ENCODE measurements at places on chromosomes 12 and 14. TPM values are rescaled to one million over a fixed set of nuclear protein-coding genes. Genes with fewer than 3 reads are reported as not detected.

Gene KLRF2
- not detected for total RNA-seq

Gene VEZT
- total RNA-seq: 50.7 TPM

- H3K27ac ChIP-seq: no peak overlapping the region
- H3K4me1 ChIP-seq: no peaks in the 10 kb centered on the region
- DNase-seq: no peak
- no peaks in the 10 kb centered on the region for H3K27me3 ChIP-seq
- no peak overlapping the region for H3K4me3 ChIP-seq
- no peaks in the 10 kb centered on the region for H3K36me3 ChIP-seq
Measured at GRCh38 chr12:127640181-127640886, 626.6 kb upstream of the TMEM132C start.

DNA sequence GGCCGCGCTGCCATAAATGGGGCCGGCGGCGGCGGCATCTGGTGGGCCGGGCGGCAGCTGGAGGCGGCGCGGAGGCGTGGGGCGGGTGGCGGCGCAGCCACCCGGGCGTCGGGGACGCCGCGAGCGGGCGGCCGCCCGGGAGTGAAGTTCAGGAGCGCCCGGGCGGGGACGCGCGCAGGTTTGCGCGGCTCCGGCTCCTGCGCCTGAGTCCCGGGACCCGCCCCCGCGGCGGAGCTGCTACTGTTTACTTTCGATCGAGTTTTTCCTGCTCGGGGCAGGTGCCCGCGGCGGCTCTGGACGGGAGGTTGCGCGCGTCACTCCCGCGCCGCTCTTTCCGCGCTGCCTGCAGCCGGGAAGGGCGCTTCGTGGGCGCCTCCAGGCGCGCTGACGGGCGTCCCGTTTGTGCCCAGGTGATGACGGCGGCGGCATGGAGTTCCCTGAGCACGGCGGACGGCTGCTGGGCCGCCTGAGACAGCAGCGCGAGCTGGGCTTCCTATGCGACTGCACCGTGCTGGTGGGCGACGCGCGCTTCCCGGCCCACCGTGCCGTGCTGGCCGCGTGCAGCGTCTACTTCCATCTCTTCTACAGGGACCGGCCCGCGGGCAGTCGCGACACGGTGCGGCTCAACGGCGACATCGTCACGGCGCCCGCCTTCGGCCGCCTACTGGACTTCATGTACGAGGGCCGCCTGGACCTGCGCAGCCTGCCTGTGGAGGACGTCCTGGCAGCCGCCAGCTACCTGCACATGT is at the start of gene ZBTB42:
ZBTB42 (plus strand) TSS at position 331 of the 749 bp plus-strand sequence; CDS start at position 428, 97 bp downstream.
- no peaks in the 10 kb centered on the region for H3K27me3 ChIP-seq
- H3K36me3 ChIP-seq: no peaks in the 10 kb centered on the region
- H3K4me3 ChIP-seq: peak within 1 kb of the TSS; percentile 74
- H3K27ac ChIP-seq: no peak within 1 kb of the TSS
- DNase-seq: peak; percentile 76

- H3K4me3 ChIP-seq: no peak overlapping the region
- H3K4me1 ChIP-seq: no peaks in the 10 kb centered on the region
- no peaks in the 10 kb centered on the region for H3K27me3 ChIP-seq
- no peak overlapping the region for H3K27ac ChIP-seq
Measured at GRCh38 chr14:92492258-92492657, 21.3 kb upstream of the RIN3 start.

GRCh38 chr12:49133014-49133413 is 1.8 kb upstream of the TUBA1B start:
- peaks cover 7% of the 10 kb centered on the region for H3K27me3 ChIP-seq
- H3K27ac ChIP-seq: peak overlapping the region; percentile 89
- peaks cover 37% of the 10 kb centered on the region for H3K4me1 ChIP-seq
- no peak for DNase-seq
- H3K4me3 ChIP-seq: peak overlapping the region; percentile 86

DNA sequence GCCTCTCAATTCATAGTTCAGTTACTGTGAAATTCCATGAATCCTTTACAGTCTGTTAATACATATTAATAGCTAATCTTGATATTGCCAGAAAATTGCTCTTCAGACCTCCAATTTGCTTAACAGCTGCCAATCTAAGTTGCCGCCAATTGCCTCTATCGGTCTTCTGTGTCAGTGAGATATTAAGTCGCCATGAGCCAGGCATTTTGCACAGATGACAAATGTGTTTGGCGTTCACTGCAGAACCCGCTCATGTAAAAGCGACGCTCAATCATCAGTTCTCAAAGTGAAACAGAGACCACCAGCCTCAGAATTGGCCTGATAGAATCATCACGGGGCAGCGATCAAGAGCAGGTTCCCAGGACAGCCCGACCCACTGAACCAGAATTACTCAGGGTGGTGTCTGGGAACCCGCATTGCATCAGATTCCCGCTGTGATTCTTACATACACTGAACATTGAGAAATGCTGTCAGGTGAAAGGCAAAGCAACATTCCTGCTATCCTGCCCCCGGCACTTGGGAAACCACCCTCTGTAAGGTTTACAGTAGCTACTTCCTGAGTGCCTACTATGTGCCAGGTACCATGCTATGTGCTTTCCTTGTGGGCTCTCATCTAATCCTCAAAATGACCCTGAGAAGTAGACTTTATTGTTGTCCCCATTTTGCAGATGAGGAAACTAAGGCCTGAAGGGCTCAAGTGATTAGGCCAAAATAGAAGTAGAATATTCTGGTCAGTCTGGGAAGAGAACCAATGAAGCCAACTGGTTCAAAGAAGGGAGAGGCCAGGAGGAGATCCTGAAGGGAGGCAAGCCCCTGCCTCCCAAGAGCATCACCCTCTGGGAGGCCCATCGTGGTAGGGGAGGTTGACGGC is 216.4 kb downstream of the SLC41A2 start:
- peak overlapping the region; percentile 70 for H3K27ac ChIP-seq
- peaks cover 72% of the 10 kb centered on the region for H3K4me1 ChIP-seq
- no peaks in the 10 kb centered on the region for H3K27me3 ChIP-seq
- peaks cover 1% of the 10 kb centered on the region for H3K36me3 ChIP-seq
- DNase-seq: no peak
- no peak overlapping the region for H3K4me3 ChIP-seq

DNA sequence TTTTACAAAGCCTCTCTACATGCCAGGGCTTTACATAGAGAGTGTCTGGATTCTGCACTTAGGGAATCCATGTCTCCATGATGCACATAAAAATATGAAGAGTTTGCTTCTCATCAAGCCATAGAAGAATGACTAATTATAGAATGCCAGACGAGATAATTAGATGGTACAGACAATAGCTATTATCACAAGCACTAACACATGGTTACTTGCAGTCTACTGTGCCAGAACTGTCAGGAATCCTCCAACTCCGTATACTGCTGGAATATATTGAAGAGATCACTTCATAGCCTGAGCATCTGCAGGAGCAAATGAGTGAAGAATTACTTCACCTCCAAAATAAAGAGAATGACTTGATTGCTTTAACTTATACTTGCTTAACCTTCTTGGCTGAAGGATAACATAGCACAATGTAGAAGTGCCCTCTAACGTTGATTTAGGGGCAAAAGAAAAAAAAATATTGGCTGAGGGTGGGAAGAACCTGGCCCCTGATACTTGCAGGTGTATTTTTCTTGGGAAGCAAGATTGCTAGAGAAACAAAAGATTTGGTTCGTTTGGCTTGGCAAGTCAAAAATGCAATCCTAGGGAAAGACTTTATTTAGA is 272.8 kb upstream of the FAR2 start:
- no peak for DNase-seq
- no peaks in the 10 kb centered on the region for H3K27me3 ChIP-seq
- no peaks in the 10 kb centered on the region for H3K4me1 ChIP-seq

DNA sequence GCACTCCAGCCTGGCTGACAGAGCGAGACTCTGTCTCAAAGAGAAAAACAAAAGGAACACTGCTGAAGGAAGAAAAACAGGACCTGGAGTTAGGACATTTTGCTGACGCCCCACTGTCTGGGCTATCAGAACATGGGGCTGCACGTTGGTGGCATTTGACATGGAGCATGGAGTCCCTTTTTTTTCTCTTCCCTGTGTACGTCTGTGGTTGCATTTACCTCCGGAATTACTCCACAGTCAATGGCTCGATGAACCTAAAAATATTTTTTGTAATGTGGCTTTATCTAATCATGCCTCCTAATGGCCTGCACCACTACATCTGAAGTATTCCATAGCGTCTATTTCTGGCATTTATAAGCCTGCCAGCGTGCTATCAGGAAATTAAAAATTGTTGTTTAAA is 30.7 kb downstream of the TESC start:
- peaks cover 9% of the 10 kb centered on the region for H3K4me1 ChIP-seq
- no peaks in the 10 kb centered on the region for H3K27me3 ChIP-seq
- no peak for DNase-seq
- H3K4me3 ChIP-seq: no peak overlapping the region
- no peak overlapping the region for H3K27ac ChIP-seq

DNA sequence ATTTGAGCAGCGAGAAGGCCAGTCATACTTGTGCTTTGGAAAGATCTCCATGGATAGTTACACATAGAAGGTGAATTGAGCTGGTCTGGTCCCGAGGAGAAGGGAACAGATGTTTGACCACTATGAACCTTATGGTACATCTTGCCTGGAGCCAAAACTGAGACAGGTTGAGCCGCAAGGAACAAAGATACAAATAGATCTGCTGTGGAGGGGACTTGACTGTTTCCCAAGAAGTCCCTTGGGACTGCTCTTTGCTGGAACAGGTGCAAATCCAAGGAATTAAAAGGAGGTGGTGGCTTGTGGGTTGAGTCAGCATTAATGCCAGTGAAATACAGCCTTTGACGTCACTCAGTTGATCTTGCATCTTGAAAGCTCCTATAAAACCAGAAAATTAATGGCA is 68.8 kb upstream of the PRIMA1 start:
- no peak for DNase-seq
- no peaks in the 10 kb centered on the region for H3K36me3 ChIP-seq
- peaks cover 12% of the 10 kb centered on the region for H3K27me3 ChIP-seq
- no peak overlapping the region for H3K4me3 ChIP-seq

DNA sequence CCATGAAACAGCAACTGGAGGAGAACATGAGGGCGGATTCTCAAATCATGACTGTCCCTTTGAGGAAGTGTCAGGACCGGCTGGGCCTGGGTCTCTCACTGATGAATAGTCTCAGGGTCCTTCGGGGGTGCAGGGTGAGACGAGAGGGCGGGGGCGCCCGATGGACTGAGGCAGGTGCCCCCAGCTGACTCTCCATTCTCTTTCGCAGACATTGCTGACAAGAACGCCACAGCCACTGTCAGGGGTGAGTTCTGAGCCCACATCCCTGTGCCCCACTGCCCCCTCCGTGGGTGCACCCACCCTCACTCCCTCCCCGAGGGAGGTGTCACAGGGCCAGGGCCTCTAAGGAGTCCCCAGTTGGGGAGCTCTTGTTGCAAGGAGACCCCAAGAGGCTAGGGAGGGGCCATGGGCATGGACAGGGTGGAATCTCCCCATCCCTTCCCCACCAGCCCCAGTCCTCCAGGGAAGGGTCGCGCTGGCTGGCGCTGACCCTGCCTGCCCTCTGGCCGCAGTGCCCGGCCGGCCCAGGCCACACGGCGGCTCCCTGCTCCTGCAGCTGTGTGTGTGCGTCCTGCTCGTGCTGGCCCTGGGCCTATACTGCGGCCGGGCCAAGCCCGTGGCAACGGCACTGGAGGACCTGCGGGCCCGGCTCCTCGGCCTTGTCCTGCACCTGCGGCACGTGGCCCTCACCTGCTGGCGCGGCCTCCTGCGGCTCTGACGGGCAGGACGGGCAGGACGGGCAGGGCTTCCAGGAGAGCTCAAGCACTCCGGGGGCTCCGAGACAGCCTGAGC is 8.7 kb downstream of the C14orf180 start:
- no peaks in the 10 kb centered on the region for H3K36me3 ChIP-seq
- no peaks in the 10 kb centered on the region for H3K4me1 ChIP-seq
- DNase-seq: no peak
- no peak overlapping the region for H3K27ac ChIP-seq

DNA sequence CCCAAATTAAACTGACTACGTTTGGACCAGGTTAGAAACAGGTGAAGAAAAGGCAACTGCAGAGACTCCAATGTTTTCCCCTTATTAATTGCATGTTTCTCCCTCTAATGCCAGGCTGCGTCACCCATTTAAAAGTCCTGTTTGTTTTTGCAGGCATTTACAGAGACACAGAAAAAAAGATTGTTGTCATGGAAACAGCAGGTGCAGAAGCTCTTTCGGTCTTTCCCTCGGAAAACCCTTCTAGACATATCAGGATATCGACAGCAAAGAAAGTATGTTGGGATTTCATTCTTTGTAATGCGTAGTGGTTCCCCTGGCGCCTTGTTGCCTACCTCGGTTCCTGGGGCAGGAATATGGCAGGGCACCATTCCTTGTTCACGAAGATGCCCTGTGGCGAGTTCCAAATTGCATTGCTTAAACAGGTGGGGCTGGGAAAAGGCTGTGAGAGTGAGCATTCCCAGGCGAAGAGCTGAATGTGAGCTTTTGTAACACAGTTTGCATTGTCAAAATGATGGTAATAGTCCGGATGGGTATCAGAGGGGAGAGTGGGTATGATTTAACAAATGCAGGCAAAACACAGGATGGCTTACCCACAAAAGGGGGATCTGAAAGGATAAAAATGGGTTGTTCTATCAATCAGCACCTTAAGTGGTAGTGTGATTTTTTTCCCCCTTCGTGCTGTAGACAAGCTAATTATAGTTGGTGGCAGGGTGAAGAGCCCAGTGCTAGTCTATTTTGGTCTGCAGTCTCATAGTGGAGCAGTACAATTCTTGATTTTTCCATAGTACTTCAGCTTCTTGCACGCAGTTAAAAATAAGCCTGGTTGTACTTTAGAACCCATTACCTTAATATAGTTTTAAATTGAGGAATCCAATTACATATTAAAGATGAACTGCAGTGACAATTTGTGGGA is 132.4 kb downstream of the GCH1 start:
- H3K4me3 ChIP-seq: no peak overlapping the region
- H3K27ac ChIP-seq: no peak overlapping the region
- no peaks in the 10 kb centered on the region for H3K36me3 ChIP-seq
- H3K27me3 ChIP-seq: peaks cover 2% of the 10 kb centered on the region
- H3K4me1 ChIP-seq: peaks cover 37% of the 10 kb centered on the region

DNA sequence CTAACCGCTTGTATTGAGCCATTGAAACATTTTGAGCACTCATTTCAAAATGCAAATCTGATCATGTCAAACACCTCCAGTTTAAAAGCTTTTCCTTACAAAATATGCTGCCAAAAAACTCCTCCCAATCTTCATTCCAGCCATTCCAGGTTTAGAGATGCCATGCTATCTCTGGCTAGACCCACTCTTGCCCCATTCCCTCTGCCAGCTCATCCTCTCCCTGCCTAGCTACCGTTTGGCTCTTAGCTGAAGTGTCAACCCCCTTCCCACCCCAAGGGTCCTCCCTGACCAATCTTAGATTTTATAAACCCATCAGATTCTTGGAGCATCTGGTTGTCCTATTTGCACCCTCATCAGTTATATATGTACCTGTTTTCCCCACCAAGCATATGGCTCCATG is 75.0 kb downstream of the SCAF11 start:
- DNase-seq: no peak
- peaks cover 13% of the 10 kb centered on the region for H3K36me3 ChIP-seq
- H3K27ac ChIP-seq: no peak overlapping the region
- H3K4me1 ChIP-seq: no peaks in the 10 kb centered on the region
- no peak overlapping the region for H3K4me3 ChIP-seq

- H3K27ac ChIP-seq: no peak overlapping the region
- DNase-seq: no peak
- H3K36me3 ChIP-seq: no peaks in the 10 kb centered on the region
- H3K4me3 ChIP-seq: no peak overlapping the region
Measured at GRCh38 chr12:32777159-32777558, 21.5 kb upstream of the YARS2 start.

- no peaks in the 10 kb centered on the region for H3K4me1 ChIP-seq
- DNase-seq: no peak
- no peaks in the 10 kb centered on the region for H3K36me3 ChIP-seq
- H3K4me3 ChIP-seq: no peak overlapping the region
- no peaks in the 10 kb centered on the region for H3K27me3 ChIP-seq
- no peak overlapping the region for H3K27ac ChIP-seq
Measured at GRCh38 chr14:54058505-54058904, 101.9 kb upstream of the BMP4 start.

Measured in activated CD4-positive, alpha-beta memory T cell treated with anti-CD3 and anti-CD28 coated beads for 36 hours (primary cell).